ENCODE measurements at places on chromosomes 3 and 15.

DNA sequence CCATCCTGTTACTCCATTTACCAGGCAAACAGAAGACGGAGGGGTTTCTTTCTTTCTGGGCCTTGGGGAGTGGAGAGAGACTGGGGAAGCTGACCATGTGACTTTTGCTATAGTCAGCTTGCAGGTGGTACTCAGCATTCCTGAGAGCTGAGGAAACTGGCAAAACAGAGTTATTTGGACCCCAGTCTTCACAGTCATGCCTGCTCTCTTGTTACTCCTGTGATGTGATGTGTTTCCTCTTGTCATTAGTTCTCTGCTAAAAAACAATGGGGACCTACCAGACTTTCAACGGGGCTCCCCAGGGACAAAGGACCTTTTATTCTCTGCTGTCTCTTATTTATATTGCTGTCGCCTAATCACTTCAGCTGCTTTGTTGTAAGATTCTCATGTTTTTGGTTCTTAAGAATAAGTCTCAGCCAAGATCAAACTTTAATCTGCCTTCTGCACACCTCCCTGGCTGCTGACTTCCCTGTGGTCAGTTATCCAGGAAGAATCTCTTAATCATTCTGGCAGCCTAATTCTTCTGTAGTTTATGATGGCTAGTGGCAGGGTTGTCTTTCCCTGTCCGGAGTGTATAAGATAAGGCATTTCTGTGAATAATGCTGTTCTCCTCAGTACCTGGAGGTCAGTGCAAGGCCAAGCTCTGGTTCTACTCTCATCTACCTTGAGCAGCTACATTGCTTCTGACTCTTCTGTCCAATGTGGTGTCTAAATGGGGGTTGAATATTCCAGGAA lies 8.8 kb downstream of the STARD9 start:
- DNase-seq = no peak

GRCh38 chr3:178631950-178632349 lies 95.7 kb downstream of the KCNMB2 start:
- no peak for DNase-seq

DNA sequence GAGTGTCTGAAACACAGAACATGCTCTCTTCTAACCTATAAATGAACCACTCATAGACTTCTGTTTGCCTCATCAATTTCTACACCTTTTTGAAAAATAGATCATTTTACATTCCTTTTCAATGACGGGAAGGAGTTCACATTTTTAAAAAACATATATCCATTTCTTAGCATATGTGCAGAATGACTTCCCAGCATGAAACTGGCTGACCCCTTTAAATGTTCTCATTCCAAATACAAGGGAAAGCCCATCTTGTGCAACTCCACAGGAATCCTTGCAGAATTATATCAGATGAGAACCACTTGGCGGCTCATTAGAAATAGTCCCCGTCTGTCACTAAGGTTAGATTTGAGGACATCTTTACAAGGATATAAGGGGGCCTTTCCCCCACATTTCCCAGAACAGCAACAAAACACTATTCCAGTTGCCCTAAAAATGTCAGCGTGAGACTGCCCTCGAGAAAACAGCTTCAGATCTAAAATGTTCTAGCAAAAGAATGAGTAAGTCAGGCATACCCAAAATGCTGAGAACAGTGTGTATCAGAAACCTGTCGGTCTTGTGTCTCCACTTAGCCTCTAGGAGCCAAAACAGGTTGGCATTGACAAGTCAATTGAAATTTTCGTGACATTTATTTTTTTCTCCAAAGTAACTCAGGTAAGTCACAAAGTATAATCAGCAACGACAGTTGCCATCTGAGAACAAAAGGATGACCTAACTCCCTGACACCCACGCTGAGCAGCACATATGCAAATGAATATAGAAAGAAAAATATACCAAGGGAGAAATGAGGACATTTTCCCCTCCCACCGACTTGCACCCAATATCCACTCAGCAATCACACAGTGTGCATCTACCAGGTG lies 63.1 kb downstream of the FOXP1 start:
- no peak for DNase-seq

DNA sequence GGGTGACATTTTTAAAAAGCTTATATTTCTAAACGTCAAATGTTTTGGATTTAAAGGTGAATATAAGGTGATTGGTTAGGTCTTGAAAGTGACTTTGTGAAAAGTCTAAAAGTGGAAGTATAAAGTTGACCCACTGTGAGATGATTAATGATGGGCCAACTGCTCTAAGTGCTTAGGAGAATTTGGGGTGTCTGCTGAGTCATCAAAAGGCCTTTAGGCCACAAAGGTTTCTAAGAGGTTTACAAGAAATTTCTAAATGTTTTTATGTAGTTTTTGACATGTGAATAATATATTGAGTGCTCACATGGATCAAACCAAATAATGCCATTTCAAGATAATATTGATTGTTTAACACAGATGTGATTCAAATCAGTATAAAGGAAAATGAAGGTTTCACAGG lies 39.2 kb upstream of the SLC2A2 start:
- no peak for DNase-seq

- DNase-seq = no peak
Measured at GRCh38 chr15:39501366-39502081, 79.4 kb upstream of the THBS1 start.

GRCh38 chr3:117534138-117534537 lies 824.6 kb downstream of the TUSC7 start:
- DNase-seq = no peak

DNA sequence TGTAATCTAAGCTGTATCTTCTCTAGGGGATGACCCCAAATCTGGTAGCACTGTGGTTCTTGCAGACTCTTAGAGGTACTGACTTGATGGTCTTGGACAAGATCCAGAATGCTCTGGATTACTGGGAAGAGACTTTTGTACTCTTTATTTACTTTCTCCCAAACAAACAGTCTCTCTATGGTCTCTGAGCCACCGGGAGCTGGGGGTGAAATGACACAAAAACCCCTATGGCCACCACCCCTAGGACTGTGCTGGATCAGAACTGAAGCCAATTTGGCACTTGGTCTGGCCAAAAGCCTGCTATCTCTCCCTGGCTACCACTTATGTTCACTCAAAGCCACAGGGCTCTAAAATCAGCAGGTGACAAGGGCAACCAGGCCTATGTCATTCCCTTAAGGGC lies 50.2 kb upstream of the SI start:
- DNase-seq = no peak

DNA sequence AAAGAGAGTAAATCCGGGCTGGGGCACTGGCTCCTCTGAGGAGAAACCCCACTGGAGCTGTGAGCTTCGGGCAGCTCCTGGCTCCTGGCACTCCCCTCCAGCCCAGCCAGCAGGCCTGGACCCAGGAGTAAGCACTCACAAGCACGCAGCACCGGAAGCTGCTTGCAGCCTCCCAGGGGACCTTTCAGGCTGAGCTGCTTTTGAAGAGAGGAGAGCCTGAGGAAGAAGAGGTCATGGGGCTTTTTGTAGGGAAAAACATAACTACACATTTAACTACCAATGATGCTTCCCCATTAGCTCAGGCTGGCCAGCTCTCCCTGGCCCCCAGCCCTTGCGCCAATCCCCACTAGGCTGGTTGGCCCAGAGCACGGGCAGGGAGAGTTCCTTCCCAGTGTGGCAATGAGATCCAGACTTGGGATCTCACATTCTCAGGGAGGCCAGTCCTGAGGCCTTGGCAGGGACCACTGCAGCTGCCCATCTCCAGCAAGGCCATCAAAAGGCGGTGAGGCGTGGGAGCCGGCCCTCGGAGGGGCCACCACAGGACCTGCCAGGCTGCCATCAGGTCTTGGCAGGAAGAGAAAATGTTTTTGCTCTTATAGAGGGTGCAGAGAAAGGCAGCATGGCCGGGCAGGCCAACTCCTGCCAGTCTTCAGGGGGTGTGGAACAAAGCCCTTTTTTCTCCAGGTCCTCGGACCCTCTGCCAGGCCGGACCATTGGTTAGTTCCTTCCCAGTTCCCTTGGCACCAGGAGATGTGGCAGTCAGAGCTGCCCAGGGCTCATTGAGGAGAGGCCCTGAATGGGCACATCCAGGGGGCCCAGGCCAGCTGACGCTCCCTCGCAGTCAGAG lies 41.5 kb upstream of the MFGE8 start:
- DNase-seq = no peak

GRCh38 chr3:17135696-17136095 lies 250.9 kb downstream of the PLCL2 start:
- no peak for DNase-seq

DNA sequence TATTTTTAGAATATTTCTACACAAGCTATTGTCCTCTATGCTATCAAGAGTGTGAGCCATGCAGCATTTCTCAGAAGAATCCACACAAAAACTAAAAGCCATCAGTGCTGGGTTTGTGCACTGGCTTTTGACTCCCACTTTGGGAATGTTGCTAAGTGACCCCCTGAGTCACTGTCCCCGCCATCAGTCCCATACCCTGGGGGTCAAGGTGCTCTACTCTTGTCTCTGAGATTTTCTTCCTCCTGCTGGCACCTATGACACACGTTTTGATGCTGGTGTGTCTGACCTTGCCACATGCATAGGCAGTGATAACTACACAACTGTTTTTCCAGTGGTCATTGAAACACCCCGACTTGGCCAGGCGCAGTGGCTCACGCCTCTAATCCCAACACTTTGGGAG lies 19.8 kb downstream of the CMTM7 start:
- no peak for DNase-seq

- DNase-seq = no peak
Measured at GRCh38 chr3:71857956-71858355, 73.0 kb upstream of the PROK2 start.

Data from CD4-positive, alpha-beta T cell treated with Interleukin-6 at 100 ng/mL for 8 hours (primary cell).